ENCODE measurements at places on chromosomes 6 and 20.

DNA sequence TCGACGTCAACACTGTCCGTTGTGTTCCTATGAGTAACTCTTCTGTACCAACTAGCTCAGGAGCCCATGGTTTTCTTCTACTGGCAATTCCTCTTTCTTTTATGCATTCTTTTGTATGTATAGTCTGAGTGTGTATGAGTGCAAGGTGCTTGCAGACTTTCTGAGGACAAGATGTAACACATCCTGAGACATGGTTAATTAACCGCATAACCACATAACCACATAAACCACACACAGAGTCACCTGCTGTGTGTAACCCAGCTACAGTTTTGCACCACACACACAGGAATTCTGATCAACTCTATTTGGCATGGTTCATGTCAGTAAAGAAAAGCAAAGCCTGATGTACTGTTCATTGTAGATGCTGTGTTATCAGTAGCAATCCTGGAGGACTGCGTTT, 98.6 kb downstream of the DACT2 start:
- DNase-seq, result no peak

GRCh38 chr20:59634435-59635005, 30.2 kb downstream of the PHACTR3 start:
- DNase-seq, result no peak

- no peak for DNase-seq
These were observed 1.0 kb downstream of the NSFL1C start for GRCh38 chr20:1465470-1466210.

DNA sequence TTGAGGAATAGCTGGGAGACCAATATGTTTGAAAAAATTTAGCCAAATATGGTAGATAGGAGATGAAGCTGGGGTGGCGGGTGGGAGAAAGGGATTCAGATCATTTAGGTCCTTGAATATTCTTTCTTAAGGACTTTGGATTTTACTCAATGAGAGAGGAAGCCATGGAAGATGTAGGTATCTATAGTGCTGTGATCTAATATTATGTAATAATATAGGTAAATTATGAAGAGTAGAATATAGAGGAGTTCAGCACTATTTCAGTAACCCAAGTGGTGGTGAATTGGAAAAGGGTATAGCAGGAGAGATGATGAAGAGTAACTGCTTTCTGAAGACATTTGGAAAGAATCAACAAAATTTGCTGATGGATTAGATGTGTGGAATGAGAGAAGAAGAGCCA, 417.6 kb downstream of the UTRN start:
- DNase-seq, result no peak

- DNase-seq, result no peak
These were observed 22.0 kb downstream of the TRIM27 start for GRCh38 chr6:28901831-28902230.

- no peak for DNase-seq
These were observed 11.7 kb downstream of the PTPRK start for GRCh38 chr6:128508588-128509296.

DNA sequence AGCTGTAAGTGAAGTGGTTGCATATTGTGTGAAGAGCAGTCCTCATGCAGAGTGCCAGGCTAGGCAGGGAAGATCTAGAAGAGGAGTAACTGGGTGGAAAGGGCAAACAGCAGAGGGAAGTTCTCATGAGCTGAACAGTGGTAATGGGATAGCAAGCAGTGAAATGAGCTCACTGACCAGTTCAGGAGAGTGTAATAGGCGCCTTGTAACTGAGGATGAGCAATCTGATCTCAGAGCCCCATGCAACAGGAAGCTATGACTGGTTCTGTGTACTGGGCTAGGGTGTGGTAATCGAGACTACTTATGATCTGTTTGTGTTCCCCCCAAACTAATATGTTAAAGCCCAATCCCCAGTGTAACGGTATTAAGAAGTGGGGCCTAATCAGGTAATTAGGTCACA, 98.6 kb downstream of the RFX6 start:
- no peak for DNase-seq

GRCh38 chr20:37477041-37477440, 44.0 kb upstream of the NNAT start:
- no peak for DNase-seq

- no peak for DNase-seq
These were observed 45.1 kb upstream of the GLP1R start for GRCh38 chr6:39003492-39003891.

DNA sequence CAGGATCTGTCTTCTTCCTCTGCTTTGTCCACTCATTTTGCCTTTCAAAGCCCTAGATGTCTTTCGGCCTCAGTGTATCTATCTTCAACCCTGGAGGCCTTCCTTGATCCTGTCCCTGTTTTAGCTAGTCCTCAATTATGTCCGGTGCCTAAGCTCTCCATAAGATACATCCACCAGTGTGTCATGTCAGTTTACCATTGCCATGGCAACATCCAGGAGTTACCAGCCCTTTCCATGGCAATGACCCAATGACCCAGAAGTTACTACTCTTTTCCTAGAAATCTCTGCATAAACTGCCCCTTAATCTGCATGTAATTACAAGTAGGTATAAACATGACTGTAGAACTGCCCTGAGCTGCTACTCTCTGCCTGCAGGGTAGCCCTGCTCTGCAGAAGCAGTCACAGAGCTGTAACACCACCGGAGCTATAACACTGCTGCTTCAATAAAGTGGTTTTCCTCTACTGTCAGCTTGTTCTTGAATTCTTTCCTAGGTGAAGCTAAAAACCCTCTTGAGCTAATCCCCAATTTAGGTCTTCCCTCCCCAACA, 712.1 kb upstream of the AGPAT4 start:
- DNase-seq, result no peak
